ENCODE measurements at places on chromosomes 5 and 9.

DNA sequence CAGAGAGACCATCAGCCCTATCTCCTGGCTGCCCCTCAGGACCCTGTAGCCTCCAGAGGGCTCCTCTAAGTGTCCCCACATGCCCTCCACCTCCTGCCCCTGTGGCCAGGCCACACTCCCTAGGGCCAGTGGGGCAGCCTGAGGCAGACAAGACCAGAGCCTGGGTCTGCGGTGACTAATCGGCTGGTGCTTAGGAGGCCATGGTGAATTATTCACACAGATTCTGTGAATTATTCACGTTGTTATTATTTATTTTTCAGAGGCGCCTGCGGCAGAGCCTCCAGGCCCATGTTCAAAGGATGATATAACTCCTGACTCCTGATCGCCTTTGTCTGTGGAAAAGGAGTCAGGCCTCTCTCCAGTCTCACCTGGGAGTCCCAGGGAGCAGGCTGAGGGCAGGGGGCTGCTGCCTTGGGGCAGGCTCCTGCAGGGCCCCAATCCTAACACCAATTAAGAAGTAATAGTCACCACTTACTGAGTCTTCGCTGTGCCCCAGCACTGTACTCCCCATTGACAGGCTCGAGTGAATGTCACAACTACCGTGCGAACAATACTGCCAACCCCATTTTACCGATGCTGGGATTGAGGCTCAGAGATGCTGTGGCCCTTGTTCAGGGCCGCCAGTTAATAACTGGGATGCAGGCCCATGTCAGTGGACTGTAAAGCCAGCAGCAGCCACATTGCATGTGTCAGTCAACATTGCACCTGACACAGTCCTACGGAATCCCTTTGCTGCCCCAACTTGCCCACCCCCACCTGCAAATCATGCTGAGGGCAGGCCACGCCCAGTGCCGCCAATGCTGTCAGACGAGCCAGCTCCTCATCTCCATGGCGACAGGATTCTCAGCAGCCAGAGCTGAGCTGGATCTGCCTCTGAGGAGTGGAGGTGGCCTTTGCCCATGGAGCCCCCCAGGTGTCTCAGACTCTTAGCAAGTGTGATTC is 94.9 kb downstream of the PCDH1 start:
- DNase-seq: no peak

DNA sequence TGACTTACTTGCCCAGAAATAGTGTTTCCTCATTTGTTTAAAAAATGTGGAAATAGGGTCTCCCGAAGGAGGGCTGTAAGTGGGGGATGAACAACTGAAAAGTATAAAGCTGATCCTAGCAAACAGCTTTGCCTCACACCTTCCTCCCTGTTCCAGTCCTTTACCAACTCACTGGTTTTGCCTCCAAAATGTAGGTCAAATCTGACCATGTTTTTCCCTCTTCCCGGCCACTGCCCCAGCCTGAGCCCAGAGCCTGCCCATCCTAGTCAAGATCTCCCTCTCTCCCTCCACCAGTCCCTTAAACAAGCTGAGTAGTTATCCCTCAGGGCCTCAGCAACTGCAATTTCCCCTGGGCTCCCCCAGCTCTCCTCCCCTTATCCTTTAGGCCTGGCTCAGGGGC is 82.4 kb upstream of the FBXW11 start:
- no peak for DNase-seq

GRCh38 chr5:128446-128845 is 36.5 kb downstream of the PLEKHG4B start:
- no peak for DNase-seq

- DNase-seq: no peak
Observed at GRCh38 chr5:1164696-1165630, 36.4 kb upstream of the SLC6A19 start.

- DNase-seq: peak; percentile 9
Observed at GRCh38 chr5:157993986-157994691, 135.2 kb upstream of the CLINT1 start.

- no peak for DNase-seq
Observed at GRCh38 chr5:82158755-82159413, 119.3 kb downstream of the RPS23 start.

DNA sequence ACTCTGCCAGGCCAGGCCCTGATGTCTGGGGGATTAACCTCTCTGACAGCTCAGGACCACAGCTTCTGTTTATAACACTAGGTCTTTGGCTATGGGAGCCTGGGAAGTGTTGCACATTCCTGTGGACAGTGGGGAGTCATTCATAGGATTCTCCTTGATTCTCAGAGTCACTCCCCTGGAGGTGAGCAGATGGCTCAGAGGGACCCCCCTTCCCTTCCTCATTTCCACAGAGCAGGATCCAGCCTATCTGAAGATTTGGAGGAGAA is 60.2 kb downstream of the NRG2 start:
- no peak for DNase-seq

DNA sequence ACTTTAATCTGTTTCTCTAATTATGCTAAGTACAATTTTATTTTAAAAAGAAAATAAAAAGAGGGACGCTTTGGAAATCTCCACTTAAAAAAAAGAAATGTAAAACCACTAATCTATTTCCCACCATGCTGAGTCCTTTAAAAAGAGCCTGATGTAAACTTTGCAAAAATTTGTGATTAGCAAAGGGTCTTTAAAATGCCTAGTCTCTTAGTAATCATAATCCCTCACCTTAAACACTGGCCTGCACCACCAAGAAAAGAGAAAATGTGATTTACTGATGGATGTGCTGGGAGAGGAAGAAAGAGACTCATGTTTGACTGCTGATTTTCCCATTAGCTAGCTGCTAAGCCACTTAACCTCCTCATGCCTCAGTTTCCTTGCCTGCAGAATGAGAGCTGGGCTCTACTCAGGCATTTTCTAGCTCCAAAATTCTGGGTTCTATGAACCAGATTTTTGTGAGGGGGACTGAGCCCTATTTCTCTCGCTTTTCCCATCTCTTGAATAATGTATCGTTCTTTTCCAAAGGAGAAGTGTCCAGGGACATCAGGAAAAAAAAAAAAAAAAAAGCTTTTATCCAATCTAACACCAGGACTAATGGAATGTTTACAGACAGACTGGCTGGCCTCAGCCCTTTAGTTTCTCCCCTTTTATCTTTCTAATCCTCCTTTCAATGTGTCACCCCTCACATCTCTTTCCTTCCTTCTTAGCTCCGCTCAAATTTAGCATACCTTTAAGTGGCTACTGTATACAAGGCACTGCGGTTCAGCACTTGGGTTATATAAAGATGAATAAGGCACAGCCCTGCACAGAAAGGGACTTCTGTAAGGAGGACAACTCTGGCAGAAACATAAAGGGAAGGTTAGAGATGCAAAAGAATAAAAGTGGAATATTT is 312.4 kb downstream of the ARL15 start:
- no peak for DNase-seq

GRCh38 chr9:91589101-91589553 is 165.5 kb upstream of the NFIL3 start:
- no peak for DNase-seq

DNA sequence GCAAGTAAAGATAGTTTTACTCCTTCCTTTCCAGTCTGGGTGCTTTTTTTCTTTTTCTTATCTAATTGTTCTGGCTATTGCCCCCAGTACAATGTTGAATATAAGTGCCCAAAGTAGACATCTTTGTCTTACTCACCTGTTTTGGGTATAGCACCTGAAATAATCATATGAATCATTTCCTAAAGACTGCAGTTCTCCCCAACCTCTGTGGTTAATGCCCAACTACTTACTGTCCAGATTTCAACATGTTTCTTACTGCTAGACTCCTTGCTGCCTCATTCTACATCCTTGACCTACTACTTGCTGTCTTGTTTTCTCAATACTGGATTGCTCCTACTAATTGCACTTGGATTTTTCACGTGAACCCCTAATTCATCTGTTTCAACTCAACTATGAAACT is 8.8 kb upstream of the HSDL2 start:
- DNase-seq: no peak

DNA sequence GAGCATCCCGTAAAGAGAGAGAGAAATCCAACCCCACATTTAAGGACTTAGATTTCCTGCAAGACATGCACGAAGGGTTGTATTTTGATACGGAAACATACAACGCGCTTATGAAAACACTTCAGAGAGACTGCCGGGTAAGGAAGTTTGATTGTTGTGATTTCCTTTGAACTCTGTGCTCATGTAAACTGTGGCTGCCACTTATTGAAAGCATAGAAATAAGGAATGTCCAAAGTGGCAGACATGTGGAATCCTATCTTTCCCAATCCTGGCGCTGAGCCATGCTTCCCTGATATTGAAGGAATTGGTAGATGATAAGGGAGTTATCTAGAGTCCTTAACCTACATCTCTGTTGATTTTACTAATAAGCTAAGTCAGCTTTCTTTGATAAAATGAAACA is 119.4 kb downstream of the PRKACG start:
- no peak for DNase-seq

Data from activated effector memory CD4-positive, alpha-beta T cell treated with Interleukin-2 at 50 U/mL for 16 hours (primary cell).